Lung microvascular endothelial cell (primary cell): ENCODE measurements at places on chromosomes 12 and 14. TPM values are rescaled to one million over a fixed set of nuclear protein-coding genes. Genes with fewer than 3 reads are reported as not detected.

DNA sequence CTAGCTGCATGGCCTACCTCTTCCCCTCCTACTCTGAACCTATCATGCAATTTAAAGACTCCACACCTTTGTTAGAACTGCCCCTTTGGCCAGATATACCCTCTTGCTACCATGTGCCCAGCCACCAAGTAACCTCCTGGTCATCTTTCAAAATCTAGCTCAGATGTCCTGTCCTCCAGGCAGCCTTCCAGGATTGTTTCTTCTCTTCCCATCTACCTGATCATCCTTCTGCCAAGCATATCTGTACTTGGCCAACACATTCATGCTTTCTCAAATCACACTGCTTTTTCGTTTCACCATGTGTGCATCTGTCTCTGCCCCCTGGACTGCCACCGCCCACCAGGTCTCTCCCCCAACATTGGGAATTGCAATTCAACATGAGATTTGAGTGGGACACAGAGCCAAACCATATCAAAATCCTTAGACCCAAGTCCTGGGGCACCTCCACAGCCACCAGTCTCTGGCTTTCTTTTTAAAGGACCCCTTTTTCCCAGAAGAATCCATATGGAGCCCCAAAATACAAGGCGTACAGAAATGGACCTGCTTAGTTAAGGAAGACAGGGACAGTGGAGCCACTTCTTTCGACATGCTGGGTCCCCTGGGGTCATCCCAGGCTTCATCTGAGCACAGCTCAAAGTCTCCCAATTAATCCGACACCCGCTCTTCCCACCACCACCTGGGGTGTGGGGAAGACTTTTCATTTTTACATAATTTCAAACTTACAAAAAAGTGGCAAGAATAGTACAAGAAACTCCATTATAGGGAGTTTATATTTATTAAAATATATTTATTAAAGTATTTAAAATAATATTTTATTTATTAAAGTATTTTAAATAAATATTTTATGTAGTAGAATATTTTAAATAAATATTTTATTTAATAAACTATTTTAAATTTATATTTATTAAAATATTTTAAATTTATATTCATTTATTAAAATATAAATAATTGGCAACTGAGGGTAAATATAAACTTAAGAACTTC, 7.9 kb upstream of the CMKLR1 start:
- DNase-seq = no peak

DNA sequence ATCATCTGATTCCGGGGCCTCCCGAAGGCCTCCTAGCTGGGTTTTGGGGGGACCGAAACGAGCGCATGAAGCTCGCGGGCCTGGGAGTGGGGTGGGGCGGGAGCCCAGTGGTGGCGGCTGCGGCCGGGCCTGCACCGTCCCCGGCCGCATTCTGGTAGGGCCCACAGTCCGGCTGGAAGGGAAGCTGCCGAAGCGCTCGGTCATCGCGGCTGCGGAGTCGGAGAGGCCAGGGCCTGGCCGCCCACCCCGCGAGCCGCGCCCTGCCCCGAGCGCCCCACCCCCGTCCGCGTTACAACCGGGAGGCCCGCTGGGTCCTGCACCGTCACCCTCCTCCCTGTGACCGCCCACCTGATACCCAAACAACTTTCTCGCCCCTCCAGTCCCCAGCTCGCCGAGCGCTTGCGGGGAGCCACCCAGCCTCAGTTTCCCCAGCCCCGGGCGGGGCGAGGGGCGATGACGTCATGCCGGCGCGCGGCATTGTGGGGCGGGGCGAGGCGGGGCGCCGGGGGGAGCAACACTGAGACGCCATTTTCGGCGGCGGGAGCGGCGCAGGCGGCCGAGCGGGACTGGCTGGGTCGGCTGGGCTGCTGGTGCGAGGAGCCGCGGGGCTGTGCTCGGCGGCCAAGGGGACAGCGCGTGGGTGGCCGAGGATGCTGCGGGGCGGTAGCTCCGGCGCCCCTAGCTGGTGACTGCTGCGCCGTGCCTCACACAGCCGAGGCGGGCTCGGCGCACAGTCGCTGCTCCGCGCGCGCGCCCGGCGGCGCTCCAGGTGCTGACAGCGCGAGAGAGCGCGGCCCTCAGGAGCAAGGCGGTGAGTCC, at the start of gene KLC1:
KLC1 (plus strand) TSS at position 528 of the 819 bp plus-strand sequence. CDS start 25,354 bp downstream, outside the sequence.
- DNase-seq = peak; percentile 71

GRCh38 chr12:109432842-109433304, 44.2 kb downstream of the KCTD10 start:
- DNase-seq = peak; percentile 91

- no peak for DNase-seq
Measured at GRCh38 chr12:49665384-49665783, 41.8 kb downstream of the FMNL3 start.

- DNase-seq = no peak
Measured at GRCh38 chr12:55036326-55037115, 16.7 kb downstream of the NEUROD4 start.

DNA sequence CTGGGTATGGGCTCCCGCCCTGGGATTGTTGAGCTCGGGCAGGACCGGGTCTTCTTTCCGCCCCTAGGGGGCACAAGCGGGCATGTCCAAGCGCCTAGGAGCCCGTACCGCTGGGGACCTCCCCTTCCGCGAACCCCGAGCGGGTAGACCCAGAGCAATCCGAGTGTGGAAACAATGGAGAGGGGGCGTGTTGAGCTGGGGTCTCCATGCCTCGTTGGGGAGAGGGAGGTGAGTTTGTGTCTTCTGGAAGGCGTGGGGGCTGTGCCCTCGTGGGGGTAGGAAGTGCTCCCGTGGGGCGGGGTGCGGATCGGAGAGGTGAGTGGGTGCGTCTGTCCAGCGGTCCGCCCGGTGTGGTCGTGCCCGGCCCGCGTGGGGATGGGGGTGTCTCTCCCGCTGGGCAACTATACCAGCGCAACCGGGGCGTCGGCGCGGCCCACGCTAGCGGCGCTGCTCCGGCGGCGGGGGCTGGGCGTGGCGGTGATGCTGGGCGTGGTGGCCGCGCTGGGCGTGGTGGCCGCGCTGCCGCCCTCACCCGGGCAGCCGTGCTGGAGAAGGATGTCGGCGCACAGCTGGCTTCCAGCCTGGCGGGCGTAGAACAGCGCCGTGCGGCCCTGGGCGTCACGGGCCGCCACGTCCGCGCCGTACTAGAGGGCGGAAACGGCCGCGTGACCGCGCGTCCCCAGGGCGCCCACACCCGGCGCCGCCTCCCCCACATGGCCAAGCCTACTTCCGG, 12.2 kb downstream of the AGAP2 start:
- DNase-seq = peak; percentile 86

DNA sequence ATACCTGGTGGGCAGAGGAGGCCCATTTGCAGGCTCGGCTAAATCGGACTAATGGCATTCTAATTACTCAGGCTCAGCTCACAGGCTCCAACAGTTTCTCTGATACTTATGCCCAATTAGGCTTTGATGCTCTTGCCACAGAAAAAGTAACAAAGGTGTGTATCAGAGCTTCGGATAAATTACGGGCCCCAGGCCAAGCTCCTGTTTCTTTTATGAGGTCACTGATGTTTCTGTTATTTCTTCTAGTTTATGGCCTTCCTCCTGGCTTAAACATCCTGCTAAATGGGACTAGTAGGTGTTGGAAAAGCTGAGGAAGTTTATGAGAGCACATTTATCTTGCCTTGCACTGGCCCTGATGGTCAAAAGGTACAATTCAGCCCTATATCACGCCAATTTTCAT, 28.8 kb upstream of the C12orf75 start:
- DNase-seq = no peak

Gene KLHL33
- total RNA-seq = under 0.01 TPM in 2 replicates
